ENCODE measurements at places on chromosomes 11 and 22. TPM values are rescaled to one million over a fixed set of nuclear protein-coding genes. Genes with fewer than 3 reads are reported as not detected.

CABP4 gene
- polyA plus RNA-seq: not detected

GRCh38 chr11:74736031-74736430, 4.8 kb upstream of the CHRDL2 start:
- DNase-seq: no peak

GRCh38 chr11:46202149-46202548, 75.3 kb upstream of the CREB3L1 start:
- DNase-seq: no peak

DNA sequence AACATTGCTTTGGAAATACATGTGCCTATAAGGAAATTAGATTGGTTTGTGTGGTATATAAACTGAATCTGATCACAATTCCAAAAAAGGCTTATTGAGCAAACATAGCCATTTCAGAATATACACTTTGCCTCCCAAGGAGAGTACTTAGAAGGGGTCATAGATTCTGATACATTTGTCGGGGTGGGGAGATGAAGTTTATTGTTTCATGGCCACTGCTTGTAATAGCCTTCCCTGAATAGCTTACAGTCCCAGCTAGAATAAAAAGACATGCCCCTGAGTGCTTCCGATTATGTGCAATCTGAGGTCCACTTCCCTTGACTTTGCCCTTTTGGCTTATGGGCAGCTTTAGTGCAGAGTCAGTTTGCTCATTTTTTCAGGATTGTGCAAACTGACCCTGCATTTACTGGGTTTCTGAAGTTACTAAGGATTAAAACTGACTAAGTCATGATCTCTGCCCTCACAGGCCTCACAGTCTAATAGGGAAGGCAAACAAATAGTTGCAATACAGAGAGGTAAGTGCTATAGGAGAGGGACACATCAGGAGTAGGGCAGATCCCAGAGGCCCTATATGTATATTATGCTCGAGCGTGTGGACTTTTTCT, 184.2 kb downstream of the BLID start:
- no peak for DNase-seq

- no peak for DNase-seq
Measured at GRCh38 chr11:67076202-67076601, 19.6 kb downstream of the RHOD start.
